Urothelium cell line (cell line): ENCODE measurements at places on chromosomes 12 and 14.

DNA sequence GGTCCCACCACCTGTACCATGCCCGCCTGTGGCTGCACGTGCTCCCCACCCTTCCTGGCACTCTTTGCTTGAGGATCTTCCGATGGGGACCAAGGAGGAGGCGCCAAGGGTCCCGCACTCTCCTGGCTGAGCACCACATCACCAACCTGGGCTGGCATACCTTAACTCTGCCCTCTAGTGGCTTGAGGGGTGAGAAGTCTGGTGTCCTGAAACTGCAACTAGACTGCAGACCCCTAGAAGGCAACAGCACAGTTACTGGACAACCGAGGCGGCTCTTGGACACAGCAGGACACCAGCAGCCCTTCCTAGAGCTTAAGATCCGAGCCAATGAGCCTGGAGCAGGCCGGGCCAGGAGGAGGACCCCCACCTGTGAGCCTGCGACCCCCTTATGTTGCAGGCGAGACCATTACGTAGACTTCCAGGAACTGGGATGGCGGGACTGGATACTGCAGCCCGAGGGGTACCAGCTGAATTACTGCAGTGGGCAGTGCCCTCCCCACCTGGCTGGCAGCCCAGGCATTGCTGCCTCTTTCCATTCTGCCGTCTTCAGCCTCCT lies 1.1 kb downstream of the INHBE start:
- peak; percentile 57 for DNase-seq

GRCh38 chr14:82915381-82915780 lies 1381.7 kb upstream of the SEL1L start:
- no peak for DNase-seq

DNA sequence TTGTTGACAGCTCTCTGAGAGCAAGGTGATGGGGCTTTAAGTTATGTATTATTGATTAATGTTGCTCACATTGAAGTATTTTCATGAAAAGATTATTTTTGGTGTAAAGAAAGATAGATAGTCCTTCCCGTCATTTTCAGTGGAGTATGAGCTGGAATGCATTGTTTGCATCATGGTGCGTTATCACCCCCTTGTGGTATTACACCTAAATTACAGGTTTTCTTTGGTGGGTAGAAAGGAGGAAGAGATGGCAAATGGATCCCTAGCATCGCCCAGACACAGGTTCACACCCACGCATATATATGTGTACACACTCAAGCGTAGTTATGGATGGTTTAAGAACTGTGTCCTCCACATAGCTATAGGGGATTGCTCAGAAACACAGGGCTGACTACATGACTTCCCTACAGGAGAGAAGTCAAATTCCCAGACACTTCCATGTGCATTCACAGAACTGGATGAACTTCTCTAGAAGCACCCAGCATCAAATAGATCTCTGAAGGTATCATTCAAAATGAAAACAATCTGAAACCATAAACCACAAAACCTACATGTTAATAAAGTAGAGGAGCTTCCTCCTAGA lies 14.4 kb upstream of the SERPINA10 start:
- no peak for DNase-seq

GRCh38 chr12:44829045-44829444 lies 47.1 kb downstream of the NELL2 start:
- no peak for DNase-seq

DNA sequence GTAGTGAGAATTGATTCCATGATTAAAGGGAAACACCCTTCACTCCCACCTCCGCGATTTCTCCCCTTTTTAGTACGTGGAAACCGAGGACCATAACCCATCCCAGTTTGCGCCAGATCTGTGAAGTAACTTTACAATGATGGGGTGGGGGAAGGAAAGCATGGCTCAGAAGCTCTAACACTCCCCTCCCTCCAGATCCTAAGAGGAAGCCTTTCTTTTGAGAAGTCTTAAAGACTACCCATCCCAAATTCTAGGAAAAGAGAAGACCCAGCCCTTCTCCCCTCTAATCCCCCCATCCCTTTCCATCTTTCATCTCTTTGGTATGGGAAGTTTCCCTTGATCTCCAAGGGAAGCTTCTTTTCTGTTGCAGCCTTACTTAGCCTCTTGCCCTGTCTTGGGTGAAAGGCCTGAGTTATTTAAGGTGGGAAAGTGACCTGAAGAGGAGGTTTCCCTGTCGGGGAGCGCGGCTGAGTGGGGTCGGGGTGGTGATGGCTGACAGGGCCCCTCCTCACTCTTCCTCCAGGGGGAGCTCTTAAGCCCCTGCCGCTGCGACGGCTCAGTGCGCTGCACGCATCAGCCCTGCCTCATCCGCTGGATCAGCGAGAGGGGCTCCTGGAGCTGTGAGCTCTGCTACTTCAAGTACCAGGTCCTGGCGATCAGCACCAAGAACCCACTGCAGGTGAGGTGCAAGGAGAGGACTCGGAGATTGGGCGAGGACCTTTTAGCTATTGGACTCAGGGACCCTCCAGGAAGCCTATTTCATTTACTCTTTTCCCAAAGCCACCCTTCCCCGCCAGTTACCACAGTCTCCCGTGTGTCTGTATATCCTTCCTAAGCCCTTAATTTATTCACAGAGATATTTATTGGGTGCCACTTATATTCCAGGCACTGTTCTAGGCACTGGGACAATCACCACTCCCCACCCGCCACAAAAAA lies 1.8 kb downstream of the MARCHF9 start:
- DNase-seq: peak; percentile 82

- no peak for DNase-seq
Observed at GRCh38 chr14:63322897-63323573, 4.3 kb upstream of the GPHB5 start.

DNA sequence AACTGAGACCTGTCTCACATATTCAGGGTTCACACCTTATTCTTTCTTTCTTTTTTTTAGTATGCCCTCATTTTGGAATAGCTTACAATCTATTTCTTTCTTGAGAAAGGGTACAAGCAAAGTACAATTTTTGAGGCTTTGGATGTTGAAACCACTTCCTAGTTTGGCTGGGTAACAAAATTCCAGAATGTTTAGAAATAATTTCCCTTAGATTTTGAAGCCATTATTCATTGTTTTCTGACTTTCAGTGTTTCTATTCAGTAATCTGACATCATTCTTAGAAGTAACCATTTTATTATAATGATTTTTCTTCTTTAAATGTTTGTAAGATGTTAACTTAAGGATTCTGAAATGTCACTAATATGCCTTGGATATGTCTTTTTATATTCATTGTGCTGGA lies 28.2 kb downstream of the ST8SIA1 start:
- DNase-seq: no peak

- DNase-seq: peak; percentile 19
Observed at GRCh38 chr12:42145197-42145549, 499 bp upstream of the GXYLT1 start.

DNA sequence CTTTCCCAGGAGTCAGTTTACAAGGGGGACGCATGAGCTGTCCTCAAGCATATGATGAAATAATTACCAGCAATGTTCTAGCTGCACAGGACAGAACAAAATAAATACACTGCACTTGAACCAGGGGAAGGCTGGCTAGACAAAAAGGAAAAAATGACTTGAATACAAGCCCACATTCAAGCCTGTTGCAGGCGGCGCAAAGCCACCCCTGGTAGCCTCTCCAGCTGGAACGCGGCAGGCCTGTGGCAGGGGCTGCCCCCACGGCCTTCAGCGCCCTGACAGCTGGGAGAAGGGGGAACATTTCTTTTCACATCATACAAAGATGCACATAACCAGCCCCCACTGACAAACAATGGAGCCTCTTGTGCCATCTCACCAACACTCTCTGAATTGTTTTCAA lies 57.1 kb downstream of the TRAFD1 start:
- DNase-seq: no peak

DNA sequence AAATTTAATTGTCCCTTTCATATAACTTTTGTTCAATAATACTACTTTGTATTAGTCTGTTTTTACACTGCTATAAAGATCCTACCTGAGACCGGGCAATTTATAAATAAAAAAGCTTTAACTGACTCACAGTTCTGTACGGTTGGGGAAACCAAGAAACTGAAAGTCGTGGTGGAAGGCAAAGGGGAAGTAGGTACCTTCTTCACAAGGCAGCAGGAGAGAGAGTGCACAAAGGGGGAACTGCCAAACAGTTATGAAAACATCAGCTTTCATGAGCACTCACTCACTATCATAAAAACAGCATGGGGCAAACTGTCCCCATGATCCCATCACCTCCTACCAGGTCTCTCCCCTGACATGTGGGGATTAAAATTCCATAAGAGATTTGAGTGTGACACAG lies 1069.0 kb downstream of the FSCB start:
- no peak for DNase-seq

GRCh38 chr12:82277582-82277981 lies 80.6 kb downstream of the CCDC59 start:
- no peak for DNase-seq

DNA sequence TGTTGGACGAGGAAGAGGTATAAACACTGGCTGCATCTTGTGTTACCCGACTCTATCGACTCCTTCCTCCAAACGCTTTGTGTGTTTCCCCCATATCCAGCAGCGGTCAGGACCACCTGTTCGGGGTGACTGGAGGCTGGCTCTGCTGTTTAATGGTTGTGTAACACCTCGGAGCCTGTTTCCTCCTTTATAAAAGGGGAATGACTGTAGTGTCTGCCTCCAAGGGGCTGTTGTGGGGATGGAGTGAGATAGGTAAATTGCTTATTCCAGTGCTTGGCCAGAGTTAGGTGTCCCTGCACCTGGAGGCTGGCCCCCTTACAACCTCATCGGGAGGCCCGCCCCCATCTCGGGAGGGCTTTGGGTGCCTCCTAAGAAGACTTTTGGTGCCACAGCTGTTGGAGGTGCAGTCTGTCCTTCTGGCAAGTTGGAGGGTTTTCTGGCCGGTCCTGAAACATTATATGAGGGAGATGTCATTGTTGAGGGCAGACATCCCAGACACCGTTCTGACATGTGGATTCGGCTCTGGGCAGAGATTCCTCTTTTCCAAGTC lies 1.1 kb downstream of the MLXIP start:
- DNase-seq: no peak

DNA sequence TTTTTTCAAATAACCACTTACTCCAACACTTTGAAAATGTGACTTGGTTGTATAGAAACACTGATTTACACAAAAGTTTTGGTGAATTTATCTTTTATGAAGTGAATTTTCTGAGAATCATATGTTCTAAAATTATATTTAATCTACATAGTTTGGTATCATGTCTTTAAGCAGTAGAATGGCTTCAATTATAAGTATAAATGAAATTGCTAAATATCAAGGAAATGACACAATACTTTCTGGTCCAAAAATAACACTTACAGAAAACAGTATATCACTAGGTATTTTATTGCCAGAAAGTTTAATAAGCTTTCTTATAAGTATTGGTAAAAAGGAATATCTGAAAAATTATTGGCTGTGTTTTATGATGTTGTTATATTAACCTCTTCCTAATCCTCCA lies 90.9 kb downstream of the SRGAP1 start:
- DNase-seq: no peak

GRCh38 chr12:75881920-75882319 lies 149.7 kb downstream of the PHLDA1 start:
- no peak for DNase-seq

- no peak for DNase-seq
Observed at GRCh38 chr14:104546591-104547309, 32.8 kb upstream of the C14orf180 start.

GRCh38 chr14:52365071-52365470 lies 51.0 kb downstream of the PTGER2 start:
- no peak for DNase-seq

- DNase-seq: no peak
Observed at GRCh38 chr12:115362339-115362976, 678.5 kb upstream of the TBX3 start.

DNA sequence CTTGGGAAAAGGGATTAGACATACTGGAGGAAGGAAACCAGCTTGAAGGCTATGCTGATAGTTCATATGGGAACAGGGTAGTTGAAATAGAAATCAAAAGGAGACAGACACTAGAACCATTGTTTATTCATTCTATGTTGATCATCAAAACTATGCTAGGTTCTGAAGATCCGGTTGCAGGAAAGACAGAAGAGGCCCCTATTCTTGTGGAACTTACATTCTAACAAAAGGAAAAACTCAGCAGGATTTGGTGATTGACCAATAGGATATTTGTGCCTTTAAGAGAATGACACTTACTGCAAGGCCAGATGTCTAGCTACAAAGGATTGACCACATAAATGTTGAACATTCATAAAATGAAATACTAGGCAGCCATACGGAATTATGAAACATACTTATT lies 179.2 kb downstream of the AKAP6 start:
- DNase-seq: no peak

DNA sequence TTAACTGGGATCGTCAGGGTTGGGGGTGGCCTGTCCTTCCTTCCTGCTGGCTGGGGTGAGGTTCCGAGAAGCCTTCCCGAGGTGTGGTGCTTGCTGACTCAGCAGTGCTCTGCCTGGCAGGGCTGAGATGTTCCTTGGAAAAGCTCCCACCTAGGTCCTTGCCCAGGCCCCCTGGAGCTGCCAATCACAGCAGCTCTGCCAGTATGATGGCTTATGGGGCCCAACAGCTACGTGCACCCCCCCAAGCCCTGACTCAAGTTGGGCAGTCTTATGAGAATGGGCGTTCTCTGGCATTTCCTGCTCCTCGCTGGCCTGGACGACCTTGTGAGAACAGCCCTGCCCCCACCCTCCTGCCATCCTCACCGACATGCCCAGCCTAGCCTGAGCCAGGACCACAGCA lies 292.2 kb upstream of the CRY1 start:
- peak; percentile 21 for DNase-seq

DNA sequence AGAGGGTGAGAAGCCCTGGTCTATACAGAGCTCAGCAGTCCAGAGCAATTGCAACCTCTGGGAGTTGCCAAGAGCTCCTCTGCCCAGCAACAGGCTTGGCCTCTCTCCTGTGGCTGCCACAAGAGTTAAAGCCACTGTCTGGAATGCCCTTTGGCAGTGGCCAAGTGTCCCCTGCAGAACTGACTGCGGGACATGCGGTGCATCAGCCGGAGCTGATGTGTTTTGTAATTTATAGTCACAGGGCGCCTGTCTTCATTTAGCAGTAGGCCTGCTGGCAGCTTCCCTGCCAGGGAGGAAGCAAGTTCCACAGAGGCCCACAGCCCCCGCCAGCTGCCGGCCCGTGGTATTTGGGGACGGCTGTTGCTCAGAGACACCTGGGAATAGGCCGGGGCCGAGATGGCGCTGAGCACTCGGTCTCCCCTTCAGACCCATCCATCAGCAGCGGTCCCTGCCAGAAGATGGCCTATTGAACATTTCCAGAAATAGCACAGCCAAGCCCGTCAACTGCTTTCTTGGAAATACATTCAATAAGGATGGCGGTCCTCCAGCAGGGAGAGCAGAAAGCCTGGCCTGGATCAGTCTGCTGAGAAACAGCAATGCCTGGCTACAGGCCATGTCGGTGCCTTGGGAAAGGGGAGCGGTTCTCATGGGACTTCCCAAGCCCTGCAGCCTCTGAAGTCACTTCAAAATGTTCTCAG lies 217.4 kb downstream of the CRADD start:
- no peak for DNase-seq

- no peak for DNase-seq
Observed at GRCh38 chr12:131126662-131127173, 173.0 kb downstream of the ADGRD1 start.
